ENCODE measurements at places on chromosomes 7 and 10.
A peak's percentile ranks its signal among the peaks of the same experiment; 100 is the strongest.

DNA sequence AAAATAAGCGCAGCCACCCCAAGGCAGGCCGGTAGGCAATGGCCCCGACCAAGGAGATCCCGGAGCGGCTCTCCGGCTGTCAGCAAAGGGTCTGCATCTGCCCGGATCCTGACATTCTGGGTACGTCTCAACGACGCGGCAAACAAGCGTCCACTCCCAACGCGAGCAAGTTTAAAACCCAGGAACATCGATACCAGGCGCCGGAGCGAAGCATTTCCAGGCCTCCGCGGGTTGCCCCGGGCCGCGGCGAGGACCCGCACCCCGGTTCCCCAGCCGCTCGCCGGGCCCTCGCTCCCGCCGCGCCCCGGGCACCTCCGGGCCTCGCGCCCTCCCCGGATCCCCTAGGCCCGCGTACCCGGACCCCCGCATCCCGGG is 453 bp downstream of the URGCP start:
- peak; percentile 27 for DNase-seq

GRCh38 chr7:20477067-20477466 is 138.4 kb upstream of the ABCB5 start:
- no peak for DNase-seq

DNA sequence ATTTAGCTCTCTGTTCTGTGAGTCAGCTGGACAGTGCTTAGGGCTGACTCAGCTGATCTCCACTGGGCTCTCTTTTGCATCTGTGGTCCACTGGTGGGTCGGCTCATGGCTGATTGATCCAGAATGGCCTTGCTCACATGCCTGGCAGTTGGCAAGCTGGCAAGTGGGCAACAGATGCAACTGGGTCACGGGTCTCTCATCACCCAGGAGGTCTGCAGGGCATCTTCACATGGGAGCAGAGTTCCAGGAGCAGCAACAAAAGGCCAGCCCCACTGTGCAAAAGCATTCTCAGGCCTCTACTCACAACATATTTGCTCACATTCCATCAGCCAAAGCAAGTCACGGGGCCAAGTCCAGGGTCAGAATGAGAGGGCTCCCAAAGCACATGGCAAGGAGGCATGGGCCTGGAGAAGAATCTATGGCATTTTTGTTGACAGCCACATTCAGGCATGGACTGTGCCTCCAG is 98.8 kb downstream of the OAT start:
- DNase-seq, result no peak

GRCh38 chr7:155722118-155722517 is 77.7 kb downstream of the RBM33 start:
- DNase-seq, result no peak

GRCh38 chr10:98609265-98609664 is 162.5 kb upstream of the HPS1 start:
- DNase-seq, result no peak

DNA sequence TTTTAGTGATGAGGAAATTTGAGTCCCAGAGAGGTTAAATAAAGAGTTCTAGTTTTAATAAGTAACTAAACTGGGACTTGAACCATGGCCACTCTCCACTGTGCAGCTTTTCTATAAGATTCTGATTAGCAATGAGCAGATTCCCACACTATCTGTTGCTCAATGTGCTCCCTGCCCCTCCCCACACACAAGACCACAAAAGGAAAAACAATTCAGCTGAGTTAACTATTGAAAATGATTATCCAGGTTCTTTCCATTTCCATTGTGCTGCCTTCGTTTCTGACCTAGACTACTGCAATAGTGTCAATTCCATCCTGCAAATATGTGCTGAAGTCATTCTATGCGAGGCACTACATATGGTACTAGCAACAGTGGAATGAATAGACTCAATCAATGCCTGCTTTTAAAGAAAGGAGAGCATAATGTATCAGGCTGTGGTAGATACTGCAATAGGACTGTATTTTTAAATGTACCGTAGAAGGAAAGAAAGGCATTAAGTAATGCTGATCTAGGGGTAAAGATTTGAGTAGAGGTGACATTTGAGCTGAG is 97.0 kb downstream of the SEMA3C start:
- no peak for DNase-seq
